ENCODE measurements at places on chromosomes 5 and 9.

DNA sequence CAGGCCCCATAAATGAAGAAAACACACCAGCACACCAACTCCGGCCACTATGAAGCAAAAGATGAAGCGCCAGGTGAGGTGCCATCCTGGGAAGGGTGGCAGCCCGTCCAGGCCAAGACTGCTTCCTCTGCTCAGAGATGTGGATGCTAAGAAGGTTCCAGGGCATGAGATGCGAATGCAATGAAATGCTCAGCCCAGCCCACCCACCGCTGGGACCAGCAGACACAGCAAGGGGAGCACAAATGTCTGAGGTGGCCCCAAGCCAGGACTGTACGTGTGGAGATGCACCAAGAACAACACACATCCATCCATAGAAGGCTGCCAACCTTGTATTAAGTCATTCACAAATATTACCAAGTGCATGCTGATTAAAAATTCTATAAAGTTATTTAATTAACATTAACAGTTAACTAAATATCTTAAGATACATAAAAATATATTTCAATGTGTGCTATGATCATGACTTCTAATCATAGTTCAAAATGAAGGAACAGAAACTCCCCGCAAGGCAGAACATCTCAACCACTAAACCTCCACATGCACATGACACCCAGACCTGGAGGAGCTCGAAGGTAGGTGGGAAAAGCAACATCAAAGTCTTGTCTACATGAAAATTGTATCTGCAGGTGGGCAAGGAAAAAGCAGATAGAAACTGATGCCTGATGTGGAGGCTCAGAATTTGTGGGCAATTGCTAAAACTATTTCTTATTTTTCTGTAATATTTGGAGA lies 43.7 kb downstream of the BICD2 start:
- no peak for DNase-seq

DNA sequence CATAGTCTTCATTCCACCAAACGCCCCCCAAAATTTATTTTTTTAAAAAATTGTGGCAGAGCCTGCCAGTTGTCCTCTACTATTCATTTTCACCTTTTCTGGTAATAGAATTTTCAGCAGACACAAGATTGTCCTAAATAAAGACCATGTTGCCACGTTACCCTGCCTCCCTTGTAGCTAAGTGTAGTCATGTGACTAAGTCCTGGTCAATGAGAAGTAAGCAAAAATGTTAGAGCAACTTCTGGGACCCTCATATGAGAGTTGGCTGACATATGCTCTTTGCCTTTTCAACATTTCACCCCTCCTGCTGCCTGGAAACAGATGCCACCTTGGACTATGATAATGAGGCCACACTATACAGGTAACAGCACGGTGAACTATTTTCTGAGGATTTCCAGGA lies 203.1 kb downstream of the PIK3R1 start:
- no peak for DNase-seq

- DNase-seq: no peak
Observed at GRCh38 chr9:116020801-116021200, 132.8 kb upstream of the PAPPA start.

GRCh38 chr5:39294736-39295135 lies 69.6 kb downstream of the C9 start:
- no peak for DNase-seq

DNA sequence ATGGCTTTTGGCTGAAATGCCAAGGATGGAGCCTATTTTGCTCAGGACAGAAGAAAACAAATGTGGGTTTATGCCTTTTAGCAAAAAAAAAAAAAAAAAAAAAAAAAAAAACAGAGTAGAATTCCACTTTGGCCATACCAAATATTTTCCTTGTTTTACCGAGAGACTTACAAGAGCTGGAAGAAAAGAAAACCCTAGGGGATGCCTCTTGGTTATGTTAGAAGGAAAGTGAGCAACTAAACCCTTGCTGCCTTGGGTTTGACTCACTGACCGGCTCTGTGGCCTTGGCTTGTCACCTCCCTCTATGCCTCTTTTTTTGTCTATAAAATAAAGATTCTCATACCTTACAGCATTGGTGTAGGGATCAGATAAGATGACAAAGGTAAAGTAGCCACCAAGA lies 69.6 kb upstream of the ABCA1 start:
- DNase-seq: no peak

GRCh38 chr5:145825751-145826180 lies 9.4 kb downstream of the PRELID2 start:
- DNase-seq: peak; percentile 42

- no peak for DNase-seq
Observed at GRCh38 chr5:4704951-4705350, 435.2 kb upstream of the ADAMTS16 start.

- peak; percentile 91 for DNase-seq
Observed at GRCh38 chr9:89000973-89001916, 10.0 kb downstream of the S1PR3 start.

- no peak for DNase-seq
Observed at GRCh38 chr9:127318651-127319167, 54.1 kb downstream of the GARNL3 start.

- DNase-seq: peak; percentile 23
Observed at GRCh38 chr5:114311968-114312367, 49.9 kb upstream of the KCNN2 start.

DNA sequence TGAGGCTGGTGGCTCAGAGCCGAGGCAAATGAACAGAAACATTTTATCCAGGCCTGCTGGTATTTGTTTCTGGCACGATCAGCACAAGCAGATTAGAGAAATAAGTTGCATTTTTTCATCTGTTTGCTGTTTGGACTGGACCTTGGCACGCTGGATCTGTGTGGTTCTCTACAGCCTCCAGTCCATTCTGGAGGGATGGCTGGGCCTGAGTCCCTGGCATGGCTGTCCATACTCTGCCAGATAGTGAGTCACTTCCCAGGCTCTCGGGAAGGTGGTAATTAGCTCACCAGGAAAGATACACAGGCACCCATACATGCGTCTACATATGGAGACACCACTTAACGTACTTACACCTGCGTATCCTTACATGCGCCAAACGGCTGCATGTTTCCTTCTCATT lies 78.6 kb downstream of the SPRY4 start:
- no peak for DNase-seq

GRCh38 chr5:124581738-124582560 lies 164.5 kb downstream of the ZNF608 start:
- DNase-seq: no peak

- DNase-seq: no peak
Observed at GRCh38 chr9:121613009-121613752, 38.3 kb upstream of the DAB2IP start.

DNA sequence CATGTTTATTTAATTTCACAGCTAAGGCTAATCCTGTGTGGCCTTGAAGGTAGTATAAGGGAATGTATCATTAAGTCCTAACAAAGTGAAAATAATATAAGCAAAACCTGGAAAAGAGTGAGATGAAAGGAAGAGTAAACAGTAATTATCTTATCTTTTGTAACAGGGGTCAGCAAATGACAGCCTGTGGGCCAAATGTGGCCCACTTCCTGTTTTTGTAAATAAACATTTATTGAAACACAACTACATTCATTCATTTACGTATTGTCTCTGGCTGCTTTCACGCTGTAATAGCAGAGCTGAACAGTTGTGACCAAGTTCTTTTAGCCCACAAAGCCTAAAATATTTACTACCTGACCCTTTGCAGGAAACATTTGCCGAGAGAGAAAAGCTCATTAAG lies 78.4 kb upstream of the HTR4 start:
- no peak for DNase-seq

- DNase-seq: no peak
Observed at GRCh38 chr5:106962464-106963230, 708.1 kb downstream of the EFNA5 start.

- peak; percentile 56 for DNase-seq
Observed at GRCh38 chr5:93591323-93591945, 8.4 kb downstream of the NR2F1 start.

GRCh38 chr9:83431101-83432060 lies 106.8 kb downstream of the FRMD3 start:
- DNase-seq: no peak

DNA sequence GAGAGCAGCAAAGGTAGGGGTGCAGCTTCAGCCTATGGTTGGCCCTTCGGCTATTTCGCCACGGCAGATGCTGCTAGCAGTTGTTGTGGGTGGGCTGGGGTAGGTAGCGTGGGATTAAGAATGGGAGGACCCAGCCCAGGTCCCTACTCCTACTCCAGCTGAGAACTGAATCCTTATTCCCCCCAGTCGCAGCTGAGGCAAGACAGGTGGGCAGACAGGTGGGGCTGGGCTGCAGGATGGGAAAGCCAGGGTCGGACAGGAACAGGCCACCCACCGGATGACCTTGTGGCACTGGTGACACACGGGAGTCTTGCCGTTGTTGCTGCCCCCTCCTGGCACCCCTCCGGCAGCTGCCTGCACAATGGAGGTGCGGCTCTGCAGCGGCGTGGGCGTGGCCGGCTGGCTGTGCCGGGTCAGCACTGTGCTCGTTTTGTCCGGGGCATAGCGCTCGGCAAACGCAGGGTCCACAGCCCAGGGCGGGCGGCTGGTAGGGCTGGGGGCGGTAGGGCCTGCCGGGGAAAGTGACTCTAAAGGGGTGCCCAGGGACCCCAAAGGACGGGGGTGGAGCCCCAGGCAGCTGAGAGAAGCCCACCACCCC lies 8.2 kb downstream of the PDLIM7 start:
- DNase-seq: no peak

- no peak for DNase-seq
Observed at GRCh38 chr9:3043369-3043768, 199.5 kb upstream of the PUM3 start.

DNA sequence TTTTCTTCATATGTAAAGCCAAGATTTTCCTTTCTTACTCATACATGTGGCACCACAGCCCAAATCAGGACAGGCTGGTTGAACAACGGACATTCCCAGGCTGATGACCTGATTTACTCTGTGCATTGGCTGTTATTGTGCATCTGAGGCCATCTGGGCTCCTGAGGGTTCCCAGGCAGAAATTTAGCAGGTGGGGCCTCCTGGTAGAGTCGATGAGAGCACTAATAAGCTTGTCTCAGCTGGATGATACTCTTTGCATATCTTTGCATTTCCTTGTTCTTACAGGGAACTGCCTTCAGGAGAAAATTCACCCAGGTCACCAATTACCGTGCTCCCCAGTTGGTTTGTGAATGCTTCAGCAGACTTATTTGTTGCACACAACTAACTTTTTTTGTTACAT lies 605.1 kb downstream of the ELAVL2 start:
- peak; percentile 34 for DNase-seq
